ENCODE measurements at places on chromosomes 6 and 20. TPM values are rescaled to one million over a fixed set of nuclear protein-coding genes. Genes with fewer than 3 reads are reported as not detected.

- DNase-seq = peak; percentile 77
Observed at GRCh38 chr20:1322511-1323245, 6.3 kb downstream of the SDCBP2 start.

GRCh38 chr6:152575161-152575560, 62.0 kb downstream of the SYNE1 start:
- no peak for DNase-seq

Gene FABP7
- total RNA-seq = not detected

Gene CST2
- not detected for total RNA-seq

DNA sequence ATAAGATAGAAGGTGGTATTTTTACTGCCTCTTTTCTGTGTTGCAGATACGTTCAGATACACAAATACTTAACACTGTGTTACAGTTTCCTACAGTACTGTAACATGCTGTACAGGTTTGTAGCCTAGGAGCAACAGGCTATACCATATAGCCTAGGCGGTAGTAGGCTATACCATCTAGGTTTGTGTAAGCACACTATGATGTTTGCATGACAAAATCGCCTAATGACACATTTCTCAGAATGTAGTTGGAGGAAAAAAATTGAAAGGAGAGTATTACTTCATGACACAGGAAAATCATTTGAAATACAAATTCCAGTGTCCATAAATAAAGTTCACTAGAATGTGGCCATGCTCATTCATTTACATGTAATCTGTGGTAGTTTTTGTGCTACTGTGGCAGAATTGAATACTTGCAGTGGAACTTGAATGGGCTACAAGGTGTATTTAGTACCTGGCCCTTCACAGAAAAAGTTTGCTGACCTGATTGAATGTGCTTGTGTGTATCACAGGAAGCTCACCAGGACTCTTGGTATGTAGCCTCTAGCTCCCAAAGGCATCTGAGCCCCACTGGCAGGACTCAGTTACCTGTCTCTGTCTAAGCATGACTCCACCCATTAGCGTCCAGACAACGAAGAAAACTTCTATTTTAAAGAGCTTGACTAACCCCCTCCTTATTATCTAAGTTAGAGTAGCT, 18.8 kb downstream of the TOP1 start:
- no peak for DNase-seq

Gene RAET1G
- 1.2 TPM for total RNA-seq

- no peak for DNase-seq
Observed at GRCh38 chr6:33313709-33314514, at the start of gene TAPBP. Gene TAPBP, minus strand, starts transcription at chr6:33314078. Its CDS starts 37 bp downstream, at chr6:33314041.

GRCh38 chr20:45235995-45236394, 14.8 kb downstream of the SEMG2 start:
- DNase-seq = no peak

Gene SCGN
- not detected for total RNA-seq

Gene NKX2-2
- not detected for total RNA-seq

- no peak for DNase-seq
Observed at GRCh38 chr20:53750827-53751619, 157.4 kb upstream of the ZNF217 start.

Gene BNIP5
- not detected for total RNA-seq

DNA sequence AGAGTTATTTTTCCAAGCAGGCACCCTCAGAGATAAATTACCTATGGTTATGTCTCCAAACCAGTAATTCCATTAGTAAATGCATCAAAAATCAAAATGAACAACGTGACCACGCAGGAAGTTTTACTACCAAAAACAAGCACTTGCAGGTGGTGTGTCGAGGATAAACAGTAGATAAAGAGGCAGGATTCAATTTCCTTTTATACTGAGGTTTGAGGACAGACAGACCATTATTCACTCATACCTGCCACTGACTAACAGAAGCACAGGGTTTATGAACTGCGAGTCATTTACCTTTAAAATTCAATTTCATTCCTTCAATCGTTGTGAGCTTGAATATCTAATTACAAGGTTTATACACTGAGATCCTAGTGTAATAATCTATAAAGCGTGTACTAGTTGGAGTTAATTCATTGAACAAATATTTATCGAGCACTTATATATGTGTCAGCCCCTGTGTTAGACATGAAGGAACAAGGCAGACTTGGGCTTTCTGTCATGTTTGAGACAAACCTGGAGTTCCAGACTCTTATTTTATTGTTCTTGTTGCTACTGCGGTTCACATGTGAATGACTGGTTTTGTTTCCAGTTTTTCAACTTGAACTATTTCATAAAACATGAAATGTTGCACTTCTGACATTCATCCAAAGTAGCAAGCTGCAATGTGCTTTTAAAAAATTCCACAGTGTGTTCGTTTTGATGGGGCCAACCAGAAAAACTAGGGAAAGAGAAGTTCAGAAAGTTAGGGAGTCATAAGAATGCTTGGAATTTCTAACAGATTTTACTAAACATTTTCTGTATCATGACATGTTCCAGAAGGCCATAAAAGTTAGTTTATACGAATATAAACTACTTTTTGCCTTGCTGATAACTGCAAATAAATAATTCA, 205.6 kb downstream of the UST start:
- DNase-seq = no peak

Gene ANKRD66
- not detected for total RNA-seq

GRCh38 chr6:140175486-140175885, 801.0 kb upstream of the CITED2 start:
- no peak for DNase-seq

DNA sequence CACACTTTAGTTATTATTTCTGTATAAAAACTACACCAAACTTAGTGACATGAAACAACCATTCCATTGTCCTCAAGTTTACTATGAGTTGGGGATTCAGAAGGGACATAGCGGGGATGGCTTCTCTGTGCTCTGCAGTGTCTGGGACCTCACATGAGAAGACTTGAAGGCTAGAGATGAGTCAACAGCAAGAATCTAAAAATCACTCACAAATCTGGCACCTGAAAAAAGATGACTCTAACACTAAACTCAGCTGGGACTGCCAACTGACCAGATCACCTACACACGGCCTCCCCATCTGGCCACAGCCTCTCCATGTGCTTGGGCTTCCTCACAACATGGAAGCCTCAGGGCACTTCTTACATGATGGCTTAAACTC, 63.0 kb upstream of the EYA2 start:
- no peak for DNase-seq

DNA sequence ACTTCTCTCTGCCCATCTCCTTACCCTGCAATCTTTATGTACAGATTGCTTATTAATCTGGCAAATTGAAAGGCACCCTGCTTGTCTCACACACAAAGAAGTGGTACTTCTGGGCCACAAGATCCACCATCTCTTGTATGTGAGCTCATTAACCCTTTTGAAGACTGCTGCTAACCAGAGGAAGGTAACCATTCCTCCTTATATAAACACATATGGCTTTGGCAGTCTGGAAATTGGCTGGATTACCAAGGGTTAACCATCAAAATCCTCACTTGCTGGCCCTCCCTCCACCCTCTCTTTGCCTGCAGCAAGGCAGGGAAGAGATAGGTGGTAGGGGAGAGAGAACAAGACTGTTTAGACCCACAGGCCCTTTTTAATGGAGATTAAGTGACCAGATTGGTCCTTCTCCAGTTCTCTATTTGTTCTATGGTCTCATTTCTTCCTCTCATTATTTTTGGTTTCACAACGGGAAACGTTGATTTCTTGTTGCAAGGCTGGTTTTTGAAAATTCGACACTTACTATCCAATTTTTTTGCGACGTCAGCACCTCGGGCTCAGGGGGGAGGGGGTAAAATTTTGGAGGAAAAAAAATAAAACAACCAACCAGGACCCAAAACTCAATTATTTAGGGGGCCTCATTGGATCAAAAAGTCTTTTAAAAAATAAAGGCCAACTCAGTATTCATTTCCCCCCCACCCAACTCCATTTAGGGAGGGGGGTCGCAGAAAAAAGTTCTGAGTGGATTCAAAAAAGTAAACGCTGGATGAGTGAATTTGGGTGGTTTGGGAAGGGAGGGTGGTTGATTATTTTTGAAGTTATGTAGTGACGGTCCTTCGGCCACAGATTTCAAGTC, 859 bp downstream of the PPP1R10 start:
- DNase-seq = no peak

Gene RSPH9
- 0.61 TPM for total RNA-seq

Gene WFDC12
- not detected for total RNA-seq

DNA sequence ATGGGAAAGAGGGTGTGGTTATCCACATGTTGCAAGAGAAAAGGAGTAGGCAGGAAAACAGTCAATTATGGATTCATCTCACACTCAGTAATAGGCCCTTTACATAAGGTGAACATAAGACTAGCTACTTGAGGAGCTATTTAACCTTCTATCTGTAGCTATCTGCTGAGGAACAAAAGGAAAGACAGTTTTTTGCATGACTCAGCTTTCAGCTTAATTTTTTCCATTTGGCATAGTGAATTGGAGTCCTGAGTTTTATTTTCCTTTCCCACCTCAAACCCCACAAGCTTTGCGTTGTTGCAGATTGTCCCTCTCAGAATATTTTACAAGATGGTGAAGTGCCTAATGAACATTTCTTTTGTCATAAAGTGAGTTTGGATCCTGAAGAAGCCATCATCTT, 32.4 kb downstream of the UBD start:
- no peak for DNase-seq

Gene XKR7
- total RNA-seq = not detected

GRCh38 chr6:162177746-162178145, 549.8 kb downstream of the PRKN start:
- DNase-seq = peak; percentile 35

- DNase-seq = no peak
Observed at GRCh38 chr6:156242206-156242605, 535.0 kb upstream of the ARID1B start.

DNA sequence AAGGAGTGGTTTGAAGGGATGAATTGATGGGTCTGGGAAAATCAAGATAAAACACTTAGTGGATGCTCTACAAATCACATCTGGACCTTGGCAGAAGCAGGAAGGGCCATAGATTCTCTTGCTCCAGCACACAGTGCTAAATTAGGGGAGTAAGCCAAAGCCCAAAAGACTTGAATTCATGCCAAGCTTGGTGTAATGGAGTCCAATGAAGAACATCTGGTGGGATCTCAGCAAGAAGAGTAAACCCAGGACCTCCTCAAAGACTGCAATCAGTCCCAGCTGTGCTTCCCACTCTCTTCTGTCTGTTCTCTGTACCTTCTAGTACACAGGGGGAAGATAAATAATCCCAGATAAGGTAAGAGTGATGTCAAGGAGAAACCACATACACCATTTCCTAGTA, 683.4 kb downstream of the RNF144B start:
- no peak for DNase-seq
